Stimulated activated CD8-positive, alpha-beta memory T cell treated with anti-CD3 and anti-CD28 coated beads, Interleukin-15, amount 100 ng/mL, for 24 hours (primary cell): ENCODE measurements at places on chromosomes 4 and X.
A peak's percentile ranks its signal among the peaks of the same experiment; 100 is the strongest.

GRCh38 chr4:6847178-6847577 lies 62.4 kb upstream of the TBC1D14 start:
- DNase-seq, result no peak

DNA sequence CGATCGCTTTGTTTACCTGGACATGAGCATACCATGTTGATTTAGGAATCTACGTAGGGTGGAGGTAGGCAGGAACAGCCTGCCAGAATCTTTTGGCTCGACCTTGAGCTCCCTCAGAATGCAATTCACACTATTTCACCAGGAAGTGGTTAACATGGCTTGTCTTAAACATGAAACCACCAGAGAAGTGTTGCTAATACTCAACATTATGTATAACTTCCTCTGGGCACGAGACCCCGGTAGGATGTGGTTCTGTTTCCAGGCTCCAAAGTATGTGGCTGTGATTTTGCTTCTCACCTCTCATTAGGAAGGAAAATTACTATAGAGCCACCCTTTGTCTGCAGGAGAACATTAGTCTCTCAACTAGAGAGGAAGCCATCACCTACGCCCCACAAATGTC lies 59.0 kb upstream of the VCX3B start:
- no peak for DNase-seq

DNA sequence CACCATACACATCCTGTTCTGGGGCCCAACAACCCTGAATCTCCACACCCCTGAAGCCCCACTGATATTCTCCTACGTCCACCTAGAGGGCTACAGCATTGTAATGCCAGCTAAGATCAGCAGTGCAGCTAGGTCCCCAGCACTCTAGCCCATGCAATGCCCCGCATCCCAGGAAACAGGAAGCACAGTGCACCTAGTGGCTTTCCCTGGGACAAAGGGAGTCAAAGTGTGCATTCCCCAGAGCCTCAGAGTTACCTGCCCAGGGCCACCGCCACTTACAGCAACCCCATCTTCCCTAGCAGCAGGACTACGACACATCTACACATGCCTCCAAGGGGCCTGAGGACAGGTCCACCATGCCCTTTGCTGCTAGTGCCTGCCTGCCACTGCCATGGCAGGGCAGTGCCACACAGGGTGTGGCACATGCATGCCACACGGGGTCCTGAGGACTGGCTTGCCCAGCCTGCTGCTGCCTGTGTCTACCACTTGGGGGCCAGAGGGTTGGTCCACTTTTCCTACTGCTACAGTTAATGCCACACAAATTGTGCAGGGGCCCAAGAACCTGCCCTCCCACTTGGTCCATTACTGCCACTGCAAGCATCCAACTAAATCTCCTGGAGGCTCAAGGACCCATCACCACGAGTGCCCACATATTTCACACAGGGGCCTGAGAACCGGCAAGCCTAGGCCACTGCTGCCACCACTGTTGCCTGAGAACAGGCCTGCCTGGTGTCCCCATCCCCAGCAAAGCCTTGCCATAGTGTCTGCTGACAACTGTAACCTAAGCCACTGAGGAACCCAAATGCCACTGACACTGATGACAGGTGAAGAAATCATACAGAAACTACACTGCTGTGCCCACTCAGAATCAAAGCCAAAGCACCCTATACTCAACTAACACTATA lies 23.7 kb downstream of the TLR6 start:
- DNase-seq, result no peak

- no peak for DNase-seq
These were observed 172.6 kb downstream of the FHIP1A start for GRCh38 chr4:151581570-151581969.

DNA sequence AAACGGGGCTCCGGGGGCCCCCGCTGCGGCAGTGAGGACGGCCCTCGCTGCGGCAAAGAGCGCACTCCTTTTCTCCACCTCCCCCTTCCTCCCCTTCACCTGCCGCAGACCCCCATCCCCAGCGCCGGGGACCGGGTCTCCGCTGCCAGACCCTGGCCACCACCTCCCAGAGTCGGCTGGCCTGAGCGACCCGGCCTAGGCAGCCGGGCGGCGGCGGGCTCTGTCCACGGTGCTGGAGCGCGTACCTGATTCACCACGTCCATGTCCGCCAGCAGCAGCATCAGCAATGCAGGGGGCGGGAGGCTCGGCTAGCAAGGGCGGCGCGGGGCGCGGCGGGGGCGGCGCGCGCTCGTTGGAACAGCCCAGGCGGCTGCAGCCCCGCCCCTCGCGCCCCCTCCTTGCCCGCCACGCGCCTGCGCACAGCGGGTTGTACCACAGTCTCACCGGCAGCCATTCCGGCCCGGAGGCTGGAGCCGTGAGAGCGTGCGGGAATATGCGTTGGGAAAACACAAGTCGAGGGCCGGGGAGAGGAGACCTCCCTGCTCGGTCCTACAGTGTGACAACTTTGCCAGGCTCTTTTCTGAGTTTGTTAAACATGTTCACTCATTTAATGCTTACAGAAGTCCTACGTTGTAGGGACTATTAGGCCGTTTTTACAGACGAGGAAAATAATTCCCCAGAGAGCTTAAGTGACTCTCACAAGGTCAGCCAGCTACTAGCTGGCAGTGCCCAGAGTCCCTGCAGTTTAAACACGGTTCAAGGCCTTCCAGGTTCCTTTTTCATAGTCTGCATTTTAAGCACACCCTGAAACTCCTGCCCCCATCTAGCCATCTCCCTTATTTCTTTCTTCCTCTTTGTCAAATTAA lies at the start of gene SYP:
TSS of gene SYP (minus strand) at position 288 of the 866 bp plus-strand sequence. CDS start at position 281, 7 bp downstream.
- peak; percentile 71 for DNase-seq

DNA sequence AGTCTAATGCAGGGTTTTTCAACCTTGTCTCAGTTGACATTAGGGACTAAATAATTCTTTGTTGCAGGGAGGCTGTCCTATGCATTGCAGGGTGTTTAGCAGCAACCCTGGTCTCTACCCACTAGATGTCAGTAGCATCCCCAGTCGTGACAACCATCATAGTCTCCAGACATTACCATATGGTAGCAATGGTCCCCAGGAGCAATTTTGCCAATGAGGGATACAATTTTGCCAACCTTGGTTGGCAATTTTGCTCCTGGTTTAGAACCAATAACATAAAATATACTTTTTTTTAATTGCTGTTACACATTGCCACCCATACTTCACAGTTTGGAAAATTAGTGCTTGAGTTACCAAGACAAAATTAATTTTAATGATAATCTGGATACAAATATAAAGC lies 6.0 kb downstream of the EREG start:
- DNase-seq, result no peak

- no peak for DNase-seq
These were observed 311.8 kb downstream of the ADGRL3 start for GRCh38 chr4:61511716-61512488.

DNA sequence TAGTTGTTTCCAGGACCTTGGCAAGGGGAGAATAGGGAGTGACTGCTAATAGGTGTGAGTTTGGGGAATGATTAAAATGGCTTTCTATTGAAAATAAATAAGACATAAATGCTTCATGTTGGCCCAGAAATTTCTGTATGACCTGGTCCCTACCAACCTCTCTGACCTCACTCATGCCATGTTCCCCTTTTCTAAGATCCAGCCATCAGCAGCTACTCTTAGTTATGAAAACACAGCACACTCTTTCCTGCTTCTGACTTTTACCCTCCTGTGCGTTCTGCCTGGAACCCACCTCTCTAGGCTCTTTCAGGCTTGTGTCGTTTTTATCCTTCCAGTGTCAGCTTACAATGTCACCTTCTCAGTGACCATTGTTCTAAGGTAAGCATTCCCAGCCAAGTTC lies 14.8 kb upstream of the CXCL5 start:
- no peak for DNase-seq

DNA sequence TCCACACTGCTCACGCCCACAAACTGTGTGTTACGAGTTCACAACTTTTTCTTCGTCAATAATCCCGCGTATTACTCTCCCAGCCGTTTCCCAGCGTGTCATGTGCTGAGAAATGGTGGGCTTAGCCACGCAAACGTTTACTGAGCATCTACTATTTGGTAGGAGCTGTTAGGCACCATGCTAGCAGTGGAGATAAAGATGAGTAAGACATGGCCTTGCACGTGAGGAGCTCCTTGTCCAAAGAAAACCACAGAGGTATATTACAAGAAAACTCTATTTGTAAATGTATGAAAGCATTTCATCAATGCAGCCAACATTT lies 821 bp upstream of the TMEM128 start:
- DNase-seq, result no peak

GRCh38 chr4:21385706-21386105 lies 562.9 kb downstream of the KCNIP4 start:
- no peak for DNase-seq

- DNase-seq, result no peak
These were observed 14.1 kb upstream of the CA5B start for GRCh38 chrX:15723887-15724517.

DNA sequence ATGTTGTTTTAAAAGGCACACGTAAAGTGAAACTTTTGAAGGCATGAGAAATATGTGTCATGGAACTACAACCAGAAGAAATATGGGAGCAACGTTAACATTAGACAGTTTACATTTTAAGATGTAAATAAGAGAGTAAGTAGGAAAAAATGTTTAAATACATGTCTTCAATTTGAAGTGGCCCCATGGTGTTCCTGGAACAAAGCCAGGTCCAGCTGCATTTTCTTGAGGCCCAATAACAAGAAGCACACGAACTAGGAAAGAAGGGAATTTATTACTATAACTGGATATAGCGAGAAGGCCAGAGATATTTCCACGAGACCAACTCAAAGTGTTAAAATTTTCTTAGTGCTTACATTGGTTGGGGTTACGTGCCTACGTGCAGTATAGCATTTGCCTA lies 458.1 kb downstream of the KCTD8 start:
- DNase-seq, result no peak

GRCh38 chr4:77600521-77601451 lies 4.8 kb upstream of the CXCL13 start:
- DNase-seq, result no peak

DNA sequence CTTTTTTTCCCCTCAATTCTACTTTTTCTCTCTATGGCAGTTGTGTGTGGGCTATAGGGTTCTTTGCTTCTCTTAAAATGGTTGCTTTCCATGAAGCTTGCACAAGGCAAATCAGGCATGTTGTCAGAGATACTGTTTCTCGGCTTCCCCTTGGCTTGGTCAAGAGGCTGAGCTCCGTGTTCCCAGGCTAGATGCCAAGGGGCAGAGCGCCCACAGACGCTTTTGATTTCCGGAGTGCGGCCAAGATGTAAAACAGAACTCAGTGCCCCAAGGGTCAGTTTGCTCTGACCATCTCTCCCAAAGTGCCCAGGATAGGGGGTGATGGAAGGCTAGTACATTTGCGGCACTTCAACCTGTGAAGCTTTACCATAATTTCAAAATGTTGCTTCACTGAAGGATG lies 64.2 kb upstream of the DIPK2B start:
- DNase-seq, result no peak

DNA sequence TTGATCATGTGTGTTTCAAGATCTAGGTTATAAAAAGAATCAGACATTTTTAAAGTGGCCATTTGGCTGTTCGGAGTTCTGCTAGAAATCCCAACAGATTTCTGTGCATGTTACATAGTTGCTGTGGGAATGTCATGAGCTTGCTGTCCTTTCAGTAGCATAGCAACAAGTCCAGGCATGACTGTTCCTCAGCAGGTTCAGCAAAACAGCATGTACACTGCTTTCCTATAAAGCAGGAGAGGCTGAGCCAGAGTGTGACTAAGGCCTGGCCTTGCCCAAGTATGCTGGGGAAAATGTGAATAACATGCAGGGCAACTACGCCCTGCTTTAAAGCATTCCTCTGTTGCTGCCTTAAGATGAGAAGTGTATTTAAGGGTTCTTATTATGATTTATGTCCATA lies 217.1 kb upstream of the SMIM31 start:
- no peak for DNase-seq

- DNase-seq, result no peak
These were observed 174.7 kb downstream of the GC start for GRCh38 chr4:71609167-71609566.

- no peak for DNase-seq
These were observed 999 bp downstream of the NAP1L5 start for GRCh38 chr4:88696630-88697029.

GRCh38 chr4:113406723-113407016 lies 354.9 kb downstream of the CAMK2D start:
- no peak for DNase-seq

- no peak for DNase-seq
These were observed 80.0 kb downstream of the GLRA3 start for GRCh38 chr4:174749091-174749490.

- DNase-seq, result no peak
These were observed 578.2 kb downstream of the KLHL13 start for GRCh38 chrX:117538178-117539089.

- DNase-seq, result no peak
These were observed 51.3 kb upstream of the NPNT start for GRCh38 chr4:105843941-105844340.

DNA sequence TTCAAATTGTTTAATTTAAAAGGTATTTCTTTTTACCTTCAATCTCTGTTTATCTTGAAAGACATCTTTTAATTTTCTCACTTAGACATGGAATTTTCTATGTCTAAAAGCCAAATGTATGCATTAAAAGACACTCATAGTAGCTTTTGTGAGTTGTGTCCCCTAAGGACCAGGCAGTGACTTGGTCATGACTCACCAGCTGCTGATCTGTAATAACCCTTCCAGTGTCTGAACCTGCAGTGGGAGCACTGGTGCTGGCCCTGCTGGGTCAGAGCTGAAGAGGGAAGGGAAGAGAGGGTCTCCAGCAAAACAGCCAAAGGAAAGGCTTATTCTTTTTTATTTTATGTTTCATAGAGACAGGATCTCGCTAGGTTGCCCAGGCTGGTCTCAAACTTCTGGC lies 31.1 kb upstream of the SH3D19 start:
- no peak for DNase-seq

DNA sequence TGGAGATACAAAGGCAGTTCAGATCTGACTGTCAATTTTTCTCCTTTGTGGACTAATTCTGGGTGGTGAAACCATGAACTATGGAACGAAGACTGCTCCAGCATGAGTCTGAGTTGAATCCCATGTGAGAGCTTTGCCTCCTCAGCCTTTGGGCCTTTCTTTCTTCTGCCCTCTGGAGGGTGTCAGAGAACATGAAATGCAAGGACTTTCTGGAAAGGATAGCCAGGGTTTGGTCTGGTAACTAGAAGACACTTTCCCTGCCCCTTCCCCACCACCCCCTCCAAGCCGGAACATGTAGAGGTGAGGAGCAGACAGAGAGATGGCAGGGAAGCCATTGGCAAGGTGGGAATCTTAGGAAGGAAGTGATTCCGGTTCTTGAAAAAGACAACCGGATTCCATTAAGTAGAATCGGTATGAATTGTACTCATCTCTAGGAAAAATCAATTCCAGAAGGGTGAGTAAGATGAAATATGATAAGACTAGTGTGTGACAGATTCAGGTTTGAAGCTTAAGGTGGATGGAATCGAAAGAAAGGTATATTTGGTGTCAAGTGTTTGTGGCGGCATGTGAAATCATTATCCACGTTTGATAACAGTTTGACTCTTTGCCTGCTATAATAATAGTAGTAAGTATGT lies 19.0 kb downstream of the FHL1 start:
- DNase-seq, result no peak
